Naive thymus-derived CD4-positive, alpha-beta T cell (primary cell): ENCODE measurements at places on chromosomes 1 and 21. TPM values are rescaled to one million over a fixed set of nuclear protein-coding genes. Genes with fewer than 3 reads are reported as not detected.

- no peak for DNase-seq
Observed at GRCh38 chr1:219542828-219543518, 69.9 kb downstream of the ZC3H11B start.

Gene GLIS1
- polyA plus RNA-seq, result not detected

Gene NPL
- polyA plus RNA-seq, result 6.9 TPM

GRCh38 chr1:24133819-24134218 is 9.1 kb downstream of the IL22RA1 start:
- no peak for DNase-seq

DNA sequence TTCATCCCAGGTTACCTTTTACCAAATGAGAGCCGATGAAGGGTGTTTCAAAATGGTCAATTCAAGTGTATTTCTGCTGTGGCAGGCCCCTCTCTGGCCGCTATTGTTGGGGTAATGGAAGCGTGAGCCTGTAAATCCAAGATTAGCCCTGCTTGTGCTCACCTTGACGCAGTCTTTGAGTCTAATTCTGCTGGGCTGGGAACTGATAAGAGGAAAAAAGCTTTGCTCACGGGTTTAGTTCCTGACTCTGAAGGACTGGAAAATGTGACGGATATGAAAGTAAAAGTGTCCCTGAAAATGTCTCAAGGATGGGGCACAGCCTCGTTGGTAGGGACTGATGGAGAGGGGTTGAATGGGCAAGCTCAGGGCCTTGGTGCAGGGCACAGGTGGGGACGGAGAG is 125.9 kb upstream of the GALNT2 start:
- DNase-seq, result no peak

DNA sequence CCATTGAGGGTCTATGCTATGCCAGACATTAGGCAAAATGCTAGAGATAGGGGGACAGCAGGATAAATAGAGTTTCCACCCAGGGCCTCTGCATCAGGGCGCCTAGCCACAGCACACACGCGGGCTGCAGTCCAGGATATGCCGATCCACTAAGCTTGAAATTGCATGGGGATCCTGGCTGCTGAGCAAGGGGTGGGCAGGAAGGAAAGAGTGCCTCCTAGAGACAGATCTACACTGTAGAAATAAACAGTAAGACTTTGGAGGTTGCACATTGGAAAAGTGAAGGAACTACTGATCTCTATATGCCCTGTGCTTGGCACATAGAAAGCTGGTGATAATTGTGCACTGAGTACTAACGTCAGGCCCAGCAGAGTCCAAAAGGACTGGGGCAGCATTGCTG is 411.1 kb downstream of the PRDM2 start:
- DNase-seq, result no peak

DNA sequence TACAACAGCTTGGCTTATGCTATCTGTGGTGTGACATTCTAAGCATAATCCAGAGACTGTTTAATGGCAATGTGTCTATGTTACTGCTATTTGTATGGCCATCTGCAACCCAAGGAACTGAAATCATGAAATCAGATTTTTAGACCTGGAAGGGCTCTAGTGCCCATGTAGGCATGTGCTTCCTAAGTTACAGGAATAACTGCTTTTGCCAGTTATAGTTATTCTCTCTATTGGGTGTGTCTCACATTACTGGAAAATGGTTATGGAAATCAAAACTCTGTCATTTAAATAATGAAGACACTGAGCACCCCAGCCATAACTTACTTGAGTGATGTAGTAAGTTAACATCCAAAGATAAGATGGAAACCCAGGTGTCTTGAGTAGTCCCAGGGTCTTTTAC is 12.6 kb upstream of the JUN start:
- no peak for DNase-seq

Gene SPATA46
- not detected for polyA plus RNA-seq

Gene CFHR2
- not detected for polyA plus RNA-seq

GRCh38 chr1:59552007-59552406 is 255.1 kb downstream of the FGGY start:
- no peak for DNase-seq

Gene MANEAL
- polyA plus RNA-seq, result 1.6 TPM
